ENCODE measurements at places on chromosomes 1 and 21.

- no peak for DNase-seq
Observed at GRCh38 chr1:3369446-3370076, 84.9 kb upstream of the ARHGEF16 start.

- no peak for DNase-seq
Observed at GRCh38 chr1:177346790-177347359, 176.1 kb downstream of the BRINP2 start.

- DNase-seq, result peak; percentile 58
Observed at GRCh38 chr1:51491166-51491981, 27.7 kb downstream of the EPS15 start.

DNA sequence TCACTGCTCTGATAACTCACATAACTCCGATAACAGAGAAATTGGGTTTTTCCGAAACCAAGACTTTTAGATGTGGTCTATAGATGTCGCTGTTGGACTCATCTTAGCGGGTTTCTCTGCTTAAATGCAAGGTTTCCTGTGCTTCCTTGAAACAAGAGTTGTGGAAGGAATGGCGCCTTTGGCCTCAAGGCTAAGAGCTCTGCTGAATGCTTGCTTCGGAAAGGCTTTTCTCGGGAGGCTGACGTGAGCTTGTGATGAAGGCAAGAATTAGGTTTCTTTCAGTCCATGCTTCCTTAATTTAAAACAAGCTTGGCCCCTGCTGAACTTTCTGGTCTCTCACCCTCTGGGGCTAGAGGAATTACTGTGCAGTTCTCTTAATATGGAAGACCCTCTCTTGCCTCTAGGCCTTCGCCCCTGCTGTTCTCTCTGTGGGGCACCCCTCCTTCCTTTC, 113.5 kb downstream of the MAP3K21 start:
- DNase-seq, result peak; percentile 26

DNA sequence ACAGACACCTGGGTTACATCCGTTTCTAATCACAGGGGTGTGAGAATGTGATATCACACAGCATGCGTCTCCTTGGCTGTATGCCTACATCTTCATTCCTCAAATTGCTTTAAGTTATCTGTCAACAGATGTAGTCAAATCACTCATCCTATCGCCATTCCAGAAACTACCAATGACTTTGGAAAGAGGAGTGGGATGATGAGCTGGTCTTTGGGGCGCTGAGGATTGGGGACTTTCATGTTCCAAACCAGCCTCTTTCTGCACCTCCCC, 104.8 kb downstream of the NAV1 start:
- DNase-seq, result no peak

GRCh38 chr1:198281911-198282310, 125.1 kb downstream of the NEK7 start:
- DNase-seq, result no peak

DNA sequence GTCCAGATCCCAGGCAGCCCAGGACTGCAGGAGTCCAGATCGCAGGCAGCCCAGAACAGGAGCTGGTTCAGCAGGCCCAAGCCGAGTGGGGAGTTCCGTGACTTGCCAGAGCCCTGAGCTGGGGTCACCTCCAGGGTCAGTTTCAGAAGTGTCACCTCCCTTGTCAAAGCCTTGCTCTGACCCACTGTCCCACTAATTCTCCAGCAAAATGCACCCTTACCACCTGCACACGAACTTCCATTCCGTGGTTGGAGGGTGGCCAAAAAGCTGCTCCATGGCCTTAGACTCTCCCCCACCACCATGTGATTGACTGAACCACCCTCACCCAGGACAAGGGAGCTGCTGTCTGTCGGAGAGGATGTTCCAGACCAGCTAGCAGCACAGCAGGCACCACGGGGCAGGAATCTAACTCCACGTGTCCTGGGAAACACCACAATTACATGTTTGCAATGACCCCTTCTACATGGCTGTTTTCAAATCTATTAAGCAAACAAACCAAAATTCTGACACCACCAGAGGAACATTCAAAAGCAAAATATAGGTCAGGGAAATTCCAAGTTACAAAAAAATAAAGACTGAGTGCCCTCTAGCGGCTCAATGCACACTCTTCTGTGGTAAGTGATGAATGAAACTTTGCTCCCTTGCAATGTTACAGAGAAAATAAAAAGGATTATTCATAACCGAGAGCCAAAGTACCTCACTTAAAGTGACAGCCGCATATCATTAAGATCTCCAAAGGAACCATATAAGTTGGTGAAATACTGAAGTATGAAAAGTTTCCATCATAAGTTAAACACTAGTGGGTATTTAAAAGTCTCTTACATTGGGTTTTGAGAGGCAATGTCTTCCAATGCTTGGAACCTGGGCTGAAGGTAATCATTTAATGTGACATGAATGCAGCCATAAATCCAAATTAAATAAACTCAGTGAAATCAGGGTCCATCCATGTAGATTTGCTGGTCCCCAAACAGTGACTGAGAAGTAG, 76.3 kb downstream of the NPHP4 start:
- peak; percentile 24 for DNase-seq

DNA sequence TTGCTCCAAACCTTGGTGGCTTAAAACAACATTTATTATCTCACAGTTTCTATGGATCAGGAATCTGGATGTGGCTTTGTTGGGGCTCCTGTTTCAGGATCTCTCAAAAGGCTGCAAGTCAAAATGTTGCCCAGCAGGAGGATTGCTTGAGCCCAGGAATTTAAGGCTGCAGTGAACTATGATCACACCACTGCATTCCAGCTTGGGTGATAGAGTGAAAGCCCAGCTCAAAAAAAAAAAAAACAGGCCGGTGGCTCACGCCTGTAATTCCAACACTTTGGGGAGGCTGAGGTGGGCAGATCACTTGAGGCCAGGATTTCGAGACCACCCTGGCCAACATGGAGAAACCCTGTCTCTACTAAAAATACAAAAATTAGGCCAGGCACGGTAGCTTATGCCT, 30.0 kb downstream of the BCAS2 start:
- no peak for DNase-seq

GRCh38 chr1:226226601-226227000, 3.1 kb downstream of the MIXL1 start:
- DNase-seq, result no peak

GRCh38 chr1:11790101-11790879, 15.5 kb downstream of the MTHFR start:
- DNase-seq, result no peak

DNA sequence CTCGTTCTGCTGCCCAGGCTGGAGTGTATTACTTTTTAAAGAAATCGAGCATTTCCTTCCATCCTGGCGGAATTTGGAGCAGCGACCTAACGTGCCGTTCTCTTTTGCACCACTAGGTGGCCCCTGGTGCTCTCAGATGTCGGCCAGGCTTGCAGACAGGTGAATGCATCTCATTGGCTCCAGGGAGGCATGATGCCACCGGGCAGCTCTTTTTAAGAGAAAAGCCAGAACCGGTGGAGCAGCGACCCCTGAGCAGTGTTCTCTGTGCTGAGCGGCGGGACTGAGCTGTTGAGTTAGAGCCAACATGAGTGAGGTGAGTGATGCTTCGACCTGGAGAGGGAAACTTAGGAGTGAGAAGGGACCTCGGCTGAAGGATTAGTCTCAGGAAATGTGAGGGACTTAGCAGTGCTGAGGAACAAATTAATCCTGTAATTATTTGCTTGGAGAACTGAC, at the start of gene PCP4:
TSS of gene PCP4 (plus strand) at position 241 of the 453 bp plus-strand sequence. CDS start at position 305, 64 bp downstream.
- peak; percentile 40 for DNase-seq

- DNase-seq, result no peak
Observed at GRCh38 chr1:20325844-20326420, 35.3 kb downstream of the VWA5B1 start.

- DNase-seq, result no peak
Observed at GRCh38 chr21:36202726-36203602, 46.3 kb downstream of the DOP1B start.

GRCh38 chr1:47757226-47757975, 239.8 kb downstream of the TRABD2B start:
- DNase-seq, result no peak
